ENCODE measurements at places on chromosomes 7 and 10.

GRCh38 chr10:10178476-10178875 lies 839.2 kb upstream of the CELF2 start:
- no peaks in the 10 kb centered on the region for H3K4me1 ChIP-seq
- H3K27me3 ChIP-seq: no peaks in the 10 kb centered on the region
- H3K27ac ChIP-seq: no peak overlapping the region
- H3K4me3 ChIP-seq: no peak overlapping the region

GRCh38 chr10:125995726-125996304 lies 99.5 kb downstream of the FANK1 start:
- peaks cover 4% of the 10 kb centered on the region for H3K4me1 ChIP-seq
- no peak for DNase-seq
- no peaks in the 10 kb centered on the region for H3K36me3 ChIP-seq
- H3K27ac ChIP-seq: no peak overlapping the region
- H3K4me3 ChIP-seq: no peak overlapping the region

DNA sequence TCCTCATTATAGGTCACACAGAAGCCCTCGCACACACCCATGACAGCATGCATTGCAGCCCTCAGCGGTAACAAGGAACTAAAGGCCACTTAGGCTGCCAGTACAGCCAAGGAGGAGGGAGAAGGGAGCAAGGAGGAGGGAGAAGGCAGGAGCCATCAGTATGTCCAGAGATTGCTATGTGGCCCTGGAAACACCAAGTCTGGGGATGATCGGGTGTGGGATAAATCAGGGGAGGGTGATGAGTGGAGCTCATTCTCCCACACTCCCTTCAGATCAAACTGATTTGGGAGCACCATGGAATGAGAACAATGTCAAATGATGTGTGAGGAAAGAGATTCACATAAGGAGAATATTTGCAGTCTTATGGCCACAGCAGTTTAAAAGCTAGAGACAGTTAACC lies 350.9 kb downstream of the TNS3 start:
- peak overlapping the region; percentile 68 for H3K4me3 ChIP-seq
- no peaks in the 10 kb centered on the region for H3K27me3 ChIP-seq
- no peak overlapping the region for H3K27ac ChIP-seq
- DNase-seq: no peak
- H3K4me1 ChIP-seq: peaks cover 3% of the 10 kb centered on the region
- H3K36me3 ChIP-seq: no peaks in the 10 kb centered on the region

DNA sequence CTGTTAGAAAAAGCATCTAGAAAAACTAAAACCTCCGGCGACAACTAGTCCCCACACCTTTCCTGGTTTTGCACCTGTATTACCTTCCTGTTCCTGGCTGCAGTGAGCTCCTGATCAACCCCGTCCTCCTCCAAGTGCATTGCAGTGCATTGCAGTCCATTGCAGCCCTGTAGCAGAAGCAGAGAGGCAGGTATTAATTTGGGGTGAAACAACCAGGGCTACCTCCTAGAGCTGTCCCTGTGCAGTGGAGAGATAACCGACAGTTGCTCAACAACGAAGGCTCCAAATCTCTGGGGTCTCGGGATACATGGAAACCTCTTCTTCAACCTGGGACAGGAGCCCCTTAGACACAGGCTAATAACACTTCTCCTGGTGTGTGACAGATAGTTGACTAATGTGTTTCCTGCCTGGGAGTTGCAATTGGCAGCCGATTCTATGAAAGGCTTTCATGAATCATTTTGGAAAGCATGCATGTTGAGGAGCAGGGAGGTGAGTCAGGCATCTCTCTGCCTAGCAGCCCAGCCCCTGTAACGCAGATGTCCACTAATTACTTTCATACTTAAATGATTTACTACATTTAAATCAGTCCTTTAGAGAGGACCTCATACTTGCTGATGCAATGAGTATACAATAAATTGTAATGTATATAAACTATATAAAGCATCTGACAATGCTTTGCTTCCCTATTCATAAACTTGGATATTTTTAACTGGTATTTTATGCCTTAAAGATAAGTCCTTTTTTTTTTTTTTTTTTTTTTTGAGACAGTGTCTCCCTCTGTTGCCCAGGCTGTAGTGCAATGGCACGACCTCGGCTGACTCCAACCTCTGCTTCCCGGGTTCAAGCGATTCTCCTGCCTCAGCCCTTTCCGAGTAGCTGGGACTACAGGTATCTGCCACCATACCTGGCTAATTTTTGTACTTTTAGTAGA lies 59.0 kb downstream of the PRR15 start:
- H3K27ac ChIP-seq: no peak overlapping the region
- H3K36me3 ChIP-seq: no peaks in the 10 kb centered on the region
- H3K4me3 ChIP-seq: no peak overlapping the region
- H3K4me1 ChIP-seq: no peaks in the 10 kb centered on the region
- H3K27me3 ChIP-seq: no peaks in the 10 kb centered on the region

GRCh38 chr7:6646465-6646864 lies 9.3 kb downstream of the ZNF316 start:
- DNase-seq: no peak
- H3K4me1 ChIP-seq: no peaks in the 10 kb centered on the region
- no peaks in the 10 kb centered on the region for H3K27me3 ChIP-seq

DNA sequence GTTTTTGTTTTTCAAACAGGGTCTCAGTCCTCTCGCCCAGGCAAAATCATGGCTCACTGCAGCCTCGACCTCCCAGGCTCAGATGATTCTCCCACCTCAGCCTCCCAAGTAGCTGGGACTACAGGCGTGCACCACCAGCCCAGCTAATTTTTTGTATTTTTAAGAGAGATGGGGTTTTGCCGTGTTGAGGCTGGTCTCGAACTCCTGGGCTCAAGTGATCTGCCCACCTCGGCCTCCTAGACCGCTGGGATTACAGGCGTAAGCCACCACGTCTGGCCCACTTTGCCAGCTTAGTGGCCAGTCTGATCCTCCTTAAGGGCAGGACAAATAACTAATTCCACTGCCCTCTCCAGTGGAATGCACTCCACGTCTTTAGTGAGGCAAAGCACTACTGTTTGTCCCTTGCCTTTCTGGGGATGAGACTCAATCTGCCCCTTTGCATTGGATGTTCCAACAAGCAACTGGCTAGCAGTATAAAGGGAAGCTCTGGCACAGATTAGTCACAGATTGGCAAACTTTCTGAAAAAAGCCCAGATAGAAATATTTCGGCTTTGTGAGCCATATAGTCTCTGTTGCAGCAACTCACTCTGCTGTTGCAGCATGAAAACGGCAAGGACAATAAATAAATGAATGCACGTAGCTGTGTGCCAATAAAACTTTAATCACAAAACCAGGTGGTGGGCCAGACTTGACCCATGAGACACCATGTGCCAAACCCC lies 143.8 kb upstream of the RHEB start:
- H3K27me3 ChIP-seq: no peaks in the 10 kb centered on the region
- H3K36me3 ChIP-seq: no peaks in the 10 kb centered on the region
- no peak overlapping the region for H3K4me3 ChIP-seq
- H3K4me1 ChIP-seq: peaks cover 7% of the 10 kb centered on the region

Data from neuronal stem cell (in vitro differentiated cells).